Neural progenitor cell (in vitro differentiated cells): ENCODE measurements at places on chromosomes 3 and 15. TPM values are rescaled to one million over a fixed set of nuclear protein-coding genes. Genes with fewer than 3 reads are reported as not detected.

The RNF7 gene
- total RNA-seq: 105 and 114 TPM in 2 replicates

The SKOR1 gene
- 0.09 and 0.51 TPM in 2 replicates for total RNA-seq

The CPNE9 gene
- total RNA-seq: 0.43 TPM in 1 of 2 replicates, not detected in the other

The TOP2B gene
- total RNA-seq: 192 and 327 TPM in 2 replicates

The SLC22A13 gene
- 0.21 TPM in 1 of 2 replicates, not detected in the other for total RNA-seq

The A4GNT gene
- total RNA-seq: not detected in 2 replicates

The PARL gene
- total RNA-seq: 50.7 and 70.5 TPM in 2 replicates

DNA sequence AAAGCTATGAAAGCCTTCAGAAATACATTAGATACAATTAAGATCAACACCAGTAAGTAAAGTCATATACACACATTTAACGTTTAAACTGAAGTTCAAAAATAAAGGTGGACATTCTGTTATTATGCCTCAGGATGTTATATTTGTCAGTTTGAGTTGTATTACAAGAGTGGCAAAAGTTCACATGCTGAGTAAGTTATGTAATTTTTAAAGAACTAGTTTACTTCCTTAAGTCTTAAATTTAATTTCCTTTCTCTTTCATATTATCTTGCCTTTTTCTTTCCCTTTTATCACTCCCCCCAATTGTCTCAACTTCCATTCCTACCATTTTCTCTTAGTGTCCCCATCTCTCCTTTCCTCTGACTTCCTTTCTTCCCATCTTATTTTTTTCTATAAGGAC is 4.9 kb upstream of the GPR87 start:
- no peak for DNase-seq

DNA sequence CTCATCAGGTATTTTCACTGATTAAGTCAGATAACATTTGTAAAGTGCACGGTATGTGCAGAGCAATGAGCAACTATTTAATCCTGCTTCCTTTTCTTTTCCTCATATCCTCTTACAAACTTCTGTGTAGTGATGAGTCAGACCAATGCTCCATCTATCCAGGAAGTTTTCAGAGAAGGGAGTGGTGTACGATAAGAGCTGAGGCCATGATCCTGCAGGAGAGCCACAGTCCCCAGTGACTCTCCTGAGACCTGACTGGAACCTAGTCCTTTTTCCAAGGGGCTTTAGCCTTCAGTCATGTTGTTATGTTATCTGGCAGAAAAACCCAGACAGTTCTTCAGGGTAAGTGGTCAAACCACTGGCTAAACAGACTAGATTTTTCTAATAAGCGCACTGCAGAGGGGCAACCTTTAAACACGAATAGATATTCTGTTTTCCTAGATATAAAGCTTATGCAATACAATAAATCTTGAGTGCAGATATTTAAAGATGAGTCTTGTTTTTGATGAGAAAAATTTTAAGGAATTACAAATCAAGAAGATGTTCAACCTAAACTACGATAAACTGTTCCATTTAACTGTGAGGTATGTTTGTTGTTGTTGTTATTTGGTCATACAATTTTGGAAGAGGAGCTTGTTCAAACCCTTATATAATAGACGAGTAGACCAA is 110.5 kb upstream of the RAP2B start:
- no peak for DNase-seq

DNA sequence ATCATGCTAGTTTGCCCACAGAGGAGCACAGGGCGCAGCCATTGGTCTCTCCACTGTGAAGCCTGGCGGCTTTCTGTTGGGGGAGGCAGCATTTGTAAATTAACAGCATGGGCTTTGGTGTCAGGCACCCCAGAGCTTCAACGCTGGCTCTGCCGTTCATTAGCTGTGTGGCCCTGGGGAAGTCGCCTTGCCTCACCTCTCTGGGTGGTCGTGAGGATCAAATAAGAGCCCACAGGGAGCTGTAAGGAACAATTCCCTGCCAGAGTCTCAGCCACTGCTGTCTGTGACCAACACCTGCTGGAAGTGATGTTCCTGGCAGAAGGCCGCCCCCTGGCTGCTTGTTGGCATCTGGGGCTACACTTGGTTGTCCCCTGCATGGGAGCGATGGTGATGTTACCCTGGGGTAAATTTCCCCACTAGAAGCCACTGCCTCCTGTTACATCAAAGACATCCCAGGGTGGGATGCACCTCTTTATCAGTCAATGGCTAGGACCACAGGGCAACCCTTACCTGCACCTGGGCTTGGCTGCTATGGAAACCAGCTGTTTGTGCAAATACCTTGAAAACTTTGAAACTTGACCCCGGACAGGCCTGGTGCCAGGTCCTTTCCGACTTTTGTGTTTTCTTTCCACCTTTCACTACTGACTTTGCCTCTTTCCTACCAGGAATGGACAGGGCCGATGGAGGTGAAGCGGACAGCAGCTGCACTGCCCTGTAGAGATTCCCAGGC is 36.9 kb downstream of the DNASE1L3 start:
- DNase-seq: peak; percentile 77

DNA sequence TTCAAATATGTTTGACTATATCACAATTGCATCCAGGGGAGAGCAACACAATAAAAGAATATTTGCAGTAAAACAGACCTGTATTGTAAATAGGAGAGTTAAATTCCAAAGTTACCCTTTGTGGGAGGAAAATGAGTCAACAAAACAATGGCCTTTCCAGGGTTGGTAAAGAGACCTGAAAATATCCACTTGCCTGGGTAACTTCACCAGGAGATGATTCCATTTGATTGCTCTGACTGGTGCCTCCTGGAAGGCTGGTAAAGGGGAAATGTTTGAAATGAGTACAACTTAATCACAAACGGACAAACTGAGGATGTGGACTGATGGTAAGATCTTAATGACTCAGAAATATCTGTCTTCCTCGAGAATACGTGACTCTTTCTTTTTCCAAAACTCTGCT is 43.6 kb upstream of the SRGAP3 start:
- no peak for DNase-seq

DNA sequence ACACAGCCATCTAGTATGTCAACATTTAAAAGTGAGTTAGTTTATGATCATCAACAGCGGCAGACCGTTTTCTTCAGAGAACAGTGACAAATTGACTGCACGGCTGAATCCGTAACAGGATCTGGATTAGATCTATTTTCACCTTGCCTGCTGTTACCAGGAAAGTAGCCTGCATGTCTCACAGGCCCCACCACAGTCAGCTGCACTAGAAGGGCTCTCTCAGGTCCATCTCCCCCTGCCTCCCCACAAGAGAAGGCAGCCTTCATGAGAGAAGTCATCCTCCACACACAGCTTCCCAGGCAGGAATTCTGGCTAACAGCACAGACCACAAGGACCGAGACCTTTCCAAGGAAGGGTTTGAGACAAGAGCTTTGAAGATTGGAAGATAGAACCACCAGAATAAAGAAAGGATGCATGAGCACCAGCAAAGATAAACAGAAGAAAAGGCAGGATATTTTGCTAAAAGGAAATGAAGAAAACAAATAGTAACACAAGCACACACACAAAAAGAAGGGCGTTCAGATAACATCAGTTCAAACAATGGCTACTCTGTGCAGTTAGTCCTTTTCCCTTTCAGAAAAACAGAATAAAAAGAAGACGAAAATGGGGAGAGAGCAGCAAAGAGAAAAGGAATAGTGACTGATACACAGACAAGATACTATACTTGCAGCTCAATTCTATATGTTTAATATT is 127.5 kb downstream of the SNRK start:
- DNase-seq: peak; percentile 18

DNA sequence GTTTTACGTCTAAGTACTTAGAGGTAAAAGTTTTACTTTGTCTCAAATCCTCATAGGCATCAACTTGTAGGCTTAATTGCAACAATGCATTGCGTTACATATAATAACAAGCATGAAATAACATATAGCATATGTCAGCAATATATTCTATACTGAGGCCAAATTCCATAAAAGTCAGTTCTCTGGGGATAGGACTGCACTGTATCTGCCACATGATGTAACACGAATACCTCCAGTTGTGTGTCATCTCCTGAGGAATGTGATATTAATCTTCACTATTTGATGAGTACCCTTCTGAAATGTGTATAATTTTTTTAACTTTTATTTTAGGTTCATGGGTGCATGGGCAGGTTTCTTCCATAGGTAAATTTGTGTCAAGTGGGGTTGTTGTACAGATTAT is 126.4 kb downstream of the IMPG2 start:
- DNase-seq: no peak

GRCh38 chr3:129514110-129514509 is 14.3 kb upstream of the RHO start:
- no peak for DNase-seq

DNA sequence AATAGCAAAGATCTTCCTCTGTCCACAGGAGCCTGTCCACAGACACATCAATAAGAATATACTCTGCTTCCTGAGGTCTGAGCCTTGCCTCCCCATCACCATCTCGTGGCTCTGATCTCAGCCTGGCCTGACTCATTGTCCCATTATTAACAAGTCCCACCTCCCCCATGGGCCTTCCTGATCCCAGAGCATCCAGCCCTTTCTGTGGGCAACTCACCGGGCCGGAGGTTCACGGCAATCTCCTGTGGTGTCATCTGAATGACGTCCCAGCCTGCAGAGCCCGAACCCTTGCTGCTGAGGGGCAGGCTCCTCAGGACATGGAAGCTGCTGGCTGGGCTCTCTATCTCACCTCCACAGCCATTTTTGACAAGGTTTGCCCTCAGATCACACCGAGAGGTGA is 28.1 kb downstream of the ITGB5 start:
- no peak for DNase-seq

DNA sequence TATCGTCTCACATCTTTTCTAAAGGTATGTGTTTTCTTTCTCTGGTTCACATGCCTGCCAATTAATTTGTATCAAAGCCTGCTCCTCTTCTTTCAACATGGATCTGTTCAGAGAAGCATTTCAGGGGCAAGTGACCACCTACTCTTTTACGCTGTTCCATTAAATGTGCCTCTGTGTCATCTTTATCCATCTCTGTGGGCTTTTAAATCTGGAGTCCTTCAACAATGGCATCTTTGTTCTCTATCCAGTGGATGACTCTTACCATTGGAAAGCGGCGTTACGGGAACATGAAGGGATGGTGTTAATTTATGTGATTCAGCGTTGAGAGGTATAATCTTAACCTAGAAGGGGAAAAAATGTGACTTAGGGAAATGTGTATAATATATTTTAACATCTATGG is 92.7 kb upstream of the CFAP20DC start:
- no peak for DNase-seq

- DNase-seq: no peak
Measured at GRCh38 chr3:24272408-24272807, 222.2 kb downstream of the THRB start.

- DNase-seq: no peak
Measured at GRCh38 chr3:57161915-57162314, 3.2 kb downstream of the IL17RD start.

DNA sequence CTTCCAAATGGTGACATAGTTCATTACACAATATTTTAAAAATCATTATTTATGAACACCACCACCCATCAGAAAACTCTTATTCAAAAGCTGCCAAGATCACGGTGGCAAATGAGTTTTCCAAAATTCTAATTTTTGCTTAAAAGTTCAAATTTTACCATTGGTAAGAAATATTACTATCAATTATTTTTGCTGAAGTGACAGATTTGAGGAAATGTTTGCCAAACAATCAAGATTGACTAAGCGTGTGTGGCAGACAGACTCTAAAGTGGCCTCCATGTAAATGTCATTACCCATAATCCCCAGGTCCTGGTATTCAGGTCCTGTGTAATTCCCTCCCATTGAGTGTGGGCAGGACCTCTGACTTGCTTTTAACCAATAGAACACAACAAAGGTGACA is 35.0 kb downstream of the ZNF280D start:
- DNase-seq: no peak

DNA sequence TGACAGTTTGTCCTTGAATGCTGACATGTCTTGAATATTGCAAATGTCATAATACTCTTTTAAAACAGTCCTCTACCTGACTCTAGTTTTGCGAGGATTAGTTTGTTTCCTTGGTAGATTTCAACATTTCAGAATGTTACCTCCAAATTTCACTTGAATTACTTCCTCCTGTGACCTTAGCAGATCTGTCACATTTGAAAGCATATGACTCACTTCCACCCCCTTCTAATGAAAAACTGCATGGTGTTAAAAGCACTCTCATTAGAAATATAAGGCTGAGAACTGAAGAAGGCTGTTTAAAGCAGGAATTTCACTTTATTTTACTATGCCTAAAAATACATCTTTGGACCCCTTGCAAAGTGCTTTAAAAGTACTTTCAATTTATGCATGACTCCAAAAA is 598.7 kb upstream of the TGFBR2 start:
- DNase-seq: no peak

- no peak for DNase-seq
Measured at GRCh38 chr3:8968375-8968882, 5.2 kb upstream of the RAD18 start.

DNA sequence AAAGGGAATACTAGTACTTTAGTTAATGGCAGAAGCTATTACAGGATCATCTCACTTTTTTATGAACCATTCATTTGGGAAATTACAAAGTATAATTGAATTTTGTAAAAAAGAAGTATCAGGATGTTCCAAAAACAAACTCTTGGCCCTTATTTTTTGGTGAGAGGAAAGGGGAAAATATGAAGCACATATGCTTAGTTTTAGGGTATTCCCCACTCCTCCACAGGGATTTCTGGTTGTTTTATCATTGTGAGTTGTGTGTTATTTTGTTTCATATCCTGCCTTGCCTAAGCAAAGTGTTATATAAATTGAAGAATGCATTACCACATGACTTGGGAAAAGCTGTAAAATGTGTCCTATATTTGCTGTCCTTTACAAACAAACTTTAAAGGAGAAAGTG is 227.0 kb downstream of the FMN1 start:
- no peak for DNase-seq

- DNase-seq: no peak
Measured at GRCh38 chr3:133799794-133800585, 5.6 kb upstream of the SRPRB start.

- no peak for DNase-seq
Measured at GRCh38 chr3:79930196-79930595, 162.4 kb upstream of the ROBO1 start.

- DNase-seq: no peak
Measured at GRCh38 chr3:190105876-190106275, 14.8 kb downstream of the P3H2 start.

DNA sequence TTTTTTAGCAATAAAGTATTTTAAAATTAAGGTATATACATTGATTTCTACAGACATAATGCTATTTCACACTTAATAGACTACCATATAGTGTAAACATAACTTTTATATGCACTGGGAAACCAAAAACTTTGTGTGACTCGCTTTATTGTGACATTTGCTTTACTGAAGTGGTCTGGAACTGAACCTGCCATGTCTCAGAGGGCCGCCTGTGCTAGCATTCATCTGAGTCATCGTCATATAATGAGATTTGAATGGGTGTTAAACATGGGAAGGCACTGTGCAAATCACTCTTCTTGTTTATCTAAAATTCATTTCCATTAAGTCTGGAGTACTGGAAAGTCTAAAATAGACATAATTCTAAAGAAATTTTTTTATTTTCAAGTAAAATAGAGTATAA is 12.9 kb downstream of the EIF2AK4 start:
- no peak for DNase-seq
